NCI-H1694 (cell line): ENCODE measurements at places on chromosomes 6 and 20.
A peak's percentile ranks its signal among the peaks of the same experiment; 100 is the strongest.

GRCh38 chr6:62057300-62057699 lies 228.7 kb downstream of the KHDRBS2 start:
- DNase-seq = no peak

- no peak for DNase-seq
Observed at GRCh38 chr6:74447013-74447412, 751.0 kb downstream of the CD109 start.

GRCh38 chr6:158042245-158042798 lies 60.7 kb downstream of the SYNJ2 start:
- DNase-seq = no peak

DNA sequence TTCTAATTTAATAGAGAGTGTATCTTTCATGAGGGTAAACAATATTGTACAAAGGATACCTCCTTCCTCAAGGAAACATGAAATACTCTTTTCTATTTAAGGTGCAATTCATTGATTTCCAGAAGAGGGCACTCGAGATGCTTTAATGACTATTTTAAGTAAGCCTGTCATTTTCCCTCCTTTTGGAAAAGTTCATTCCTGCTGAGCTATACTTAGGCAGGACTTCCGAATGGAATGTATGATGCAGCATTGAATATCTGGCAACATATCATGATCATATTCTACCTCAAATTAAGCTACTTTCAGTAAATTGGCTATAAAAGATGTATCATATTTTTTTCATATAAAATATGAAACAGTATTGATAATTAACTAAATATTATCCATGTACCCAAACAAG lies 5.0 kb downstream of the DST start:
- peak; percentile 45 for DNase-seq

DNA sequence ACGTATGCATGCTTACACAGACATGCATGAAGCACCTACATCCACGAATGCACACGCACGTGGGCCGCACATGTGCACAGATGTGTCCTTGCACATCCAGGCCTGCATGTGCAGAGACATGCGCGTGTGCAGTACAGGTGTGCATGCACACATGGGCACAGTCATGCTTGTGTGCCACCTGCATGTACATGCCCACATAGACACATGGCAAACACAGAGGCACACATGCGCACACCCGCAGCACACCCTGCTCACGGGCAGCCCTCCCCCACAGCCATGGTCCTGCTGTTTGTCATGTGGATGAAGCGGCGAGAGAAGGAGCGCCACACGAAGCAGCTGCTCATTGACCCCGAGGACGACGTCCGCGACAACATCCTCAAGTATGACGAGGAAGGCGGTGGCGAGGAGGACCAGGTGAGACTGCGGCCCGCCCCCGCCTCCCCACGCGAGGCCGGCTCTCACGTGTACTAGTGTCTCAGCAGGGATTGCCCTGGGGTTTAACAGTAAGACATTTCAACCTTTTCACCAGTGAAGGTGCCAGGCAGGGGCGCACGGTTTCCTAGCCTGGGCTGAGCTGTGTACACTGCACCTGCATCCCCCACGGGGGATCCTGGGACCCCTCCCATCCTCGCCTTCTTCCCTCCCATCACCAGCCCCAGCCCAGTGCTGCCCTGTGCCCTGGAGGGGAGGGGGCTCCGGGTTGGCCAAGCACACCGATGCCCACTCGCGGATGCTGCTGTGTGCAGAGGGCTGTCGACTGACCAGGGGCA lies 132.8 kb downstream of the TAF4 start:
- no peak for DNase-seq

GRCh38 chr20:63772781-63773518 lies 33.4 kb downstream of the SLC2A4RG start:
- DNase-seq = no peak

DNA sequence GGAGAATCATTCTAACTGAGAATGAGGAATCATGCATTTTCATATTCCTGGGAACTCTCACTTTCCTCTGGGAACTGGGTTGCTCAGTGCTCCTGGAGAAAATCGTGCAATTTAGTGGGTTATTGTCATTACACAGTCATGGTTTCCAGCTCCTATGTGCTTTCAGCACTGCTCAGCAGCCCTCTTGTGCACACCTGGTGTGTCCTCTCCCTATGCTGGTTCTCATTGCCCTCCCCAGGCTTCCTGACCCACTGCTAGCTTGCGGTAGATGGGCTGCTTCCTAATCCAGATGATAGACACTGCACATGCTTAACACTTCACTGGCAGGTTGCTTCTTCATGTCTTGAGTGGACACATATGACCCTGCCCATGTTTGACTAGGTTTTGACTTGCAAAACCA lies 39.7 kb downstream of the TMEM200A start:
- no peak for DNase-seq

DNA sequence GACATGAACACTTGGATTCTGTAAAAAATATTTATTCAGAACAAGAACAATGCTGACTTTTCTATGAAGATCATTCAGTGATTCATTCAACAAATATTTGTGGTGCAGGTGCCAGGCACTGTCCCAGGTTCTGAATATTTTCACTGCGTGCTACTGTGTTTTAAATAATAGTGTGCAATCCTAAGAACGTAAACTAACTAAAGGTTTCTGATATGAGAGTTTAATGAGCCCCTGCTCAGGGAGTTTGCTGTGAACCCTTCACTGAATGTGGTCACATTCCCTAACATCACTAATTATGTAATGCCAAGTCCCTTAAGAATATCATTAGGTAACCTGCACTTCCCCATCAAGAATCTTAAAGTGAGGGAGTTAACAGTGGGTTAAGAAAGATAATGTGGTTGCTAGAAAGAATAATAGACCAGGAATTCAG lies 1.7 kb upstream of the TMEM170B start:
- DNase-seq = no peak

DNA sequence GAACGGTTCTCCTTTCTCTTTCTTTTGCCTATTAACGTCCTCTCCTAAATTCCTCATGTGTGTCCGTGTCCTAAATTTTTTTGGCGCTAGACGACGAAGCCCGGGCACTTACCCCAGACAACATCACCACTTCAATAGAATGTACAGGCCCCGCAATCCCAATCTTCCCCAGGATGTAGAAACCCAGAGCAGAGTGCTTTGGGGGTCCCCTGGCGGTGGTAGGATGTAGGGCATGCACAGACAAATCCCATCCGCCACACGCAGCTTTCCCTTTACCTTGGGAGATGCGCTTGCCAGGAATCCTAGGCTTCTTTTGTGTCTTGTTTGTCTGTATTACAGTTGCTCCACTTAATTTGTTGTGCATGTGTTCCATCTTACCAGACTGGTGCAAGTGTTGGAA lies 417.3 kb upstream of the ARID1B start:
- DNase-seq = no peak

- DNase-seq = no peak
Observed at GRCh38 chr6:138215093-138215782, 3.1 kb downstream of the PBOV1 start.

GRCh38 chr6:7493866-7494265 lies 47.6 kb upstream of the DSP start:
- no peak for DNase-seq

DNA sequence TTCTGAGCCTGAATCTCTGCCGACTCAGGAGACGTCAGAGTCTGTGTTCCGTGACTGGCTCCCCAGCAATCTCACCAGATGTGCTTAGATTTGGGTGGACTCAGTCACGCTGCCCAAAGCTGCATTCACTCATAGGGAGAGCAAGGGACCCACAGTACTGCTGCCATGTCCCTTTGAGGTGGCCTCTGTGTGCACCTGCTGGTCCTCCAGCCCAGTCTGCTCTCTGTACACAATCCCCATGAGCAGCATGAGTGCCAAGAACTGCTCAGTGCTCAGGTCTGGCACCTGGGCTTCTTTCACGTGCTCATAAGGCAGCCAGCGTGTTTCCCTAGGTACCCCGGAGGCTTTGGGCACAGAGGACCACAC lies 44.2 kb upstream of the TIAM2 start:
- DNase-seq = no peak

DNA sequence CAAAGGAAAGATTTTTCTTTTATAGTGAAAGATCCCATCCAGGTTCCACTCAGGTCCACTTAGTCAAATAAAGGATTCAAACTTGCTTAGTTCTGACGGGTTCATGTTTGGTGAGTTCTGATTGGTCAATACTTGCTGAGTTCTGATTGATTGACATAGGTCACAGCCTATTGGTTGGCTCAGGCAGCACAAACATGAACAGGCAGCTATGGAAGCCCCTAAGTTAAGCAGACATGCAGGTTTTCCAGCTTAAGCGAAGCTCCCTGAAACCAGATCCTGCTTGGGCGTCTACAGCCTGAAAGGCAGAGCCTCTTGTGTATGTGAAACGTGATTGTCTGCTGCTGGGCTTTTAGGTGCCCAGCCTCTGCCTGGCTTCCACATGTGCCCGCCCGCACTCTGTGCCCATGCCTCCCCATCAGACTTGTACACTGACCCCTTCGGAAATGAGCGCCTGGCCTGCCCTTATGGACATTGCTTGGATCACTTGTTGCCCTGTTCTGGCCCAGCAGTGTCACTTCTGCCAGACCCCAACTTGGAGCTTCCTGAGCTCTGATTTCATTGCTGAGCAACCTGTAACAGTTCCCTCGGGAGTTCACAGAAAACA lies 45.4 kb upstream of the ECI2 start:
- DNase-seq = no peak

DNA sequence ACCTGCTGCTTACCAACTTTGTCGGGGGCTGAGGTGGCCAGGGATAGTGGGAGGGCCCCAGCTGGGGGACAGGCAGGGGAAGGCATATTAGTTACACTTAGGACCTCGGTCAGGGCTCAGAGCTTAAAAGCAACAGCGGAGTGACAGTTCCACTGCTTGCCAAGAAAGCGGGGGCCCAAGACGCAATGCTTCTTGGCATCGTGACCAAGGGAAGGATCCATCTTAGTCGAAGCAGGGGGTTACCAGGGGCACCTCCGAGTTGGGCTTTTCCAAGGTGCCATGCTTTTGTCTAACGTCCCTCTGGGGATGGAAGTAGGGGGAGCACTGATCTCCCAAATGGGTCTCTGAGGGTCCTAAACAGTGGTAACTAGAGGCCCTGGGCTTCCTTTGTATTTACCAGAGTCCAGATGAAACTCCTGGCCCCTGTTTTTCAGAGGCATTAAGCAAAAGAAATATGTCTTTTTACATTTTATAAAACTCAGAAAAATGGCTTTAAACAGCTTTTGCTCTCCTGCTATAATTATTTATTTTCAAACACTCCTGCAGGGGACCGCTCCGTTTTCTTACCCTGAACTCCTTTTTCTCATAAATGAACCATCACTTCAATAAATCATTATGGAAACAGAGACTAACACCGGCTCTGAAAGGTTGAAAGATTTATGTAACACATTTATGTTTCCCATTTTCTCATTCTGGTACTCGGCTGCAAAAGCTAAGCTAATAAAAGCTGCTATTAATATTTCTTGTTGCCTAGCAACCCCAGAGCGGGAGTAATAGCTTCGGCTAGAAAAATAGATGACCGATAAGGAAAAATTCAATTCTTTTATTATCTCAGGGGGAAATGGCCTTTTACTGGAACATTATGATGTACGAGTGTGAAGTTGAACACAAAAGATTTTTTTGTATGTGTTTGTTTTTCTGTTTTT lies 100.4 kb downstream of the TOX2 start:
- DNase-seq = no peak

- DNase-seq = no peak
Observed at GRCh38 chr6:125285936-125286335, 15.8 kb downstream of the HDDC2 start.

- no peak for DNase-seq
Observed at GRCh38 chr6:128099571-128100197, 198.8 kb upstream of the THEMIS start.

DNA sequence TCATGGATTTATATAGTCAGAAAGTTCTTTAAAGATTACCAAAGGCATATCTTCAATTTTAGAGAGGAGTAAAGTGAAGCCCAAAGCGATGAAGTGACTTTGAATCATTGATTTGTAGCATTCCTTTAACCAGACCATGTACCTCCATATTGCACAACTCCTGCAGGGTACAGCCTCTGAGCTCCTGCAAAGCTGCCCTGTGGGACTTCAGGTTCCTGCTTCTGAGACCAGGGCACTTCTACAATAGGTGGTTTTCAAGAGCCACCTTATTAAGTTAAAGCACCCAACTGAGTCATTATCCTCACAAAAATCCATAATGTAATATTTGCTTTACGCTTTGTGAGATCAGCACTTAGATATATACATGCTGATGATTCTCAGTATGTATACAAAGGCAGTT lies 270.7 kb upstream of the RGS17 start:
- DNase-seq = no peak

- DNase-seq = peak; percentile 35
Observed at GRCh38 chr6:87922947-87923330, 124.7 kb upstream of the SPACA1 start.
